Activated naive CD8-positive, alpha-beta T cell treated with anti-CD3 and anti-CD28 coated beads for 36 hours (primary cell): ENCODE measurements at places on chromosomes 12 and 14. TPM values are rescaled to one million over a fixed set of nuclear protein-coding genes. Genes with fewer than 3 reads are reported as not detected.

GRCh38 chr12:57940052-57940914 is 1.1 kb upstream of the ATP23 start:
- H3K27me3 ChIP-seq = no peaks in the 10 kb centered on the region
- H3K36me3 ChIP-seq = peaks cover 4% of the 10 kb centered on the region
- peaks cover 43% of the 10 kb centered on the region for H3K4me1 ChIP-seq
- no peak for DNase-seq

DNA sequence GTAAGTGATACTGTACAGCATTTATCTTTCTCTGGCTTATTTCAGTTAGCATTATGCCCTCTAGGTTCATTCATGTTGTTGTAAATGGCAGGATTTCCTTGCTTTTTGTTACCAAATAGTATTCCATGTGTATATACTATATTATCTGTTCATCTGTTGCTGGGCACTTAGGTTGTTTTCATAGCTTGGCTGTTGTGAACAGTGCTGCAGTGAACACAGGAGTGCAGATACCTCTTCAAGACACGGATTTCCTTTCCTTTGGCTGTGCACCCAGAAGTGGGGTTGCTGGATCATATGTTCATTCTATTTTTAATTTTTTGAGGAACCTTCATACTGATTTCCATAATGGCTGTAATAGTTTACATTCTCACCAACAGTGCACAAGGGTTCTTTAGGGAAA is 21.5 kb downstream of the EP400 start:
- peaks cover 14% of the 10 kb centered on the region for H3K36me3 ChIP-seq
- peaks cover 31% of the 10 kb centered on the region for H3K4me1 ChIP-seq
- DNase-seq = no peak

GRCh38 chr14:55141825-55142224 is 12.8 kb downstream of the LGALS3 start:
- H3K27ac ChIP-seq = no peak overlapping the region
- H3K27me3 ChIP-seq = peaks cover 4% of the 10 kb centered on the region
- DNase-seq = no peak
- H3K4me1 ChIP-seq = peaks cover 5% of the 10 kb centered on the region

DNA sequence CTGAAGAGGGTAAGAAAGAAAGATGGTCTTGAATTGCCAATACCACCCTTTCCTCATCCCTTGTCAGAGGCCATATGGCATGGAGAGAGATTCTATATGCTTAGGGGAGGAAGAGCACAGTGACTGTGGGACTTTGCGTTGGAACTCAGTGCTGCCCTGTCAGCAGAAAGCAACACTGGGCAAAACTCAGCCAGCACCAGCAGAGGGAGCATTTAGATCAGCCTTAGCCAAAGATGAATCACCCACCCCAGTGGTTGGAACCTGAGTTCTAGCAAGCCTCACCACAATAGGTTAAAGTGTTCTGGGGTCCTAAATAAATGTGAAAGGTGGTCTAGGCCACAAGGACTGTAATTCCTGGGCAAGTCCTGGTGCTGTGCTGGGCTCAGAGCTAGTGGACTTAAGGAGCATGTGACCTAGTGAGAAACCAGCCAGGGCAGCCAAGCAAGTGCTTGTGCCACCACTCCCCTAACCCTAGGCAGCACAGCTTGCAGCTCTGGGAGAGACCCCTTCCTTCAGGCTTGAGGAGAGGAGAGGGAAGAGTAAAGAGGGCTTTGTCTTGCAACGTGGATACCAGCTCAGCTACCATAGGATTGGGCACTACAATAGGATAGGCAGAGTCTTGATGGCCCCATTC is 11.4 kb upstream of the BCAT1 start:
- H3K4me1 ChIP-seq = peaks cover 12% of the 10 kb centered on the region

GRCh38 chr12:802242-803120 is 50.1 kb downstream of the WNK1 start:
- no peaks in the 10 kb centered on the region for H3K27me3 ChIP-seq
- peaks cover 64% of the 10 kb centered on the region for H3K4me1 ChIP-seq
- no peak overlapping the region for H3K4me3 ChIP-seq
- no peak overlapping the region for H3K27ac ChIP-seq
- peaks cover 26% of the 10 kb centered on the region for H3K36me3 ChIP-seq

The SDR9C7 gene
- total RNA-seq = not detected
